Osteoblast (primary cell): ENCODE measurements at places on chromosomes 1 and 21. TPM values are rescaled to one million over a fixed set of nuclear protein-coding genes. Genes with fewer than 3 reads are reported as not detected.

- peaks cover 10% of the 10 kb centered on the region for H3K4me1 ChIP-seq
- H3K4me3 ChIP-seq, result no peak overlapping the region
- no peak for DNase-seq
- no peaks in the 10 kb centered on the region for H3K27me3 ChIP-seq
Measured at GRCh38 chr1:170619241-170620028, 44.5 kb upstream of the PRRX1 start.

DNA sequence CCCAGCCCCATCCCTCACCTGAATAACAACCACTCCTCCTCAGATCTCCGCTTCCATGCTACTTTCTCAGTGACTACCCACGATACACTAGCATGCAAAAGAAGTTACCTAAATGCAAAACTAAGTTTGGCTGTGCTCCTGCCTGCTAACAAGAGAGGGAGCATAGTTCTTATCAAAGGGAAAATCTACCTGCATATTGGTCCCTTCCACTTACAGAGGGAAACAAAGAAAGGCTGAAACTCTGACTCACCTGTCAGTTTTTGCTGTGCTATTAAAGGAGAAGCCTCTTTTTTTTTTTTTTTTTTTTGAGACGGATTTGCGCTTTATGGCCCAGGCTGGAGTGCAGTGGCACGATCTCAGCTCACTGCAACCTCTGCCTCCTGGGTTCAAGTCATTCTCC, 43.8 kb upstream of the RAVER2 start:
- DNase-seq, result no peak
- no peaks in the 10 kb centered on the region for H3K36me3 ChIP-seq
- no peak overlapping the region for H3K4me3 ChIP-seq
- no peak overlapping the region for H3K27ac ChIP-seq
- H3K4me1 ChIP-seq, result no peaks in the 10 kb centered on the region
- H3K27me3 ChIP-seq, result no peaks in the 10 kb centered on the region

GRCh38 chr1:172966844-172967540, 83.7 kb downstream of the TNFSF18 start:
- H3K27me3 ChIP-seq, result no peaks in the 10 kb centered on the region
- DNase-seq, result no peak
- no peak overlapping the region for H3K4me3 ChIP-seq

- no peak overlapping the region for H3K4me3 ChIP-seq
- H3K36me3 ChIP-seq, result no peaks in the 10 kb centered on the region
- no peak overlapping the region for H3K27ac ChIP-seq
Measured at GRCh38 chr1:162087111-162087510, 17.6 kb downstream of the NOS1AP start.

- H3K27ac ChIP-seq, result no peak overlapping the region
- H3K4me3 ChIP-seq, result no peak overlapping the region
- peaks cover 10% of the 10 kb centered on the region for H3K4me1 ChIP-seq
- H3K36me3 ChIP-seq, result no peaks in the 10 kb centered on the region
- DNase-seq, result no peak
Measured at GRCh38 chr1:224519874-224520273, 85.3 kb upstream of the WDR26 start.

- no peaks in the 10 kb centered on the region for H3K36me3 ChIP-seq
- H3K27ac ChIP-seq, result no peak overlapping the region
- H3K4me3 ChIP-seq, result no peak overlapping the region
- H3K27me3 ChIP-seq, result no peaks in the 10 kb centered on the region
- H3K4me1 ChIP-seq, result peaks cover 14% of the 10 kb centered on the region
Measured at GRCh38 chr1:40017951-40018575, 22.5 kb upstream of the CAP1 start.

- H3K4me3 ChIP-seq, result no peak overlapping the region
- no peaks in the 10 kb centered on the region for H3K36me3 ChIP-seq
- H3K27ac ChIP-seq, result no peak overlapping the region
Measured at GRCh38 chr1:9108056-9108665, 20.7 kb downstream of the GPR157 start.

DNA sequence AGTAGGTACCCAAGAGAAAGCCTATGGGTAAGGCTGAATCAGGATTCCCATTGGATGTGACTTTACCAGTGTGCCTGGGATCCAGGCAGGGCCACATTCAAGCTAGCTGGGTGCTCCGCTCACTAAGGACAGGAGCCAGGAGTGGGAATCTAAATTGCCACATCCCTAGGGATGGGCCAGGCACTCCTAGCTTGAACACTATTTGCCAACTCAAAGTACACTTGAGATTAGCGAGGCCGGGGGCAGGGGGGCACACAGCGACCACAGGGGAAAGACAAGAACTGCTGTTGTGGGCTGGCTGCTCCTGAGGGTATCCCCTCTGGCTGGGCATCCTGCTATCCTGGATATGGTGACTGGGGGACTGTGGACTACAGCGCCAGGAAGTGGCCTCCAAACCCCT, 4.3 kb downstream of the SLC45A3 start:
- peak; percentile 65 for DNase-seq
- no peaks in the 10 kb centered on the region for H3K36me3 ChIP-seq
- H3K4me3 ChIP-seq, result no peak overlapping the region

GRCh38 chr1:40978886-40979240, 633 bp upstream of the CTPS1 start:
- no peak for DNase-seq
- H3K36me3 ChIP-seq, result peaks cover 6% of the 10 kb centered on the region
- H3K4me1 ChIP-seq, result peaks cover 40% of the 10 kb centered on the region
- H3K4me3 ChIP-seq, result peak overlapping the region; percentile 80

DNA sequence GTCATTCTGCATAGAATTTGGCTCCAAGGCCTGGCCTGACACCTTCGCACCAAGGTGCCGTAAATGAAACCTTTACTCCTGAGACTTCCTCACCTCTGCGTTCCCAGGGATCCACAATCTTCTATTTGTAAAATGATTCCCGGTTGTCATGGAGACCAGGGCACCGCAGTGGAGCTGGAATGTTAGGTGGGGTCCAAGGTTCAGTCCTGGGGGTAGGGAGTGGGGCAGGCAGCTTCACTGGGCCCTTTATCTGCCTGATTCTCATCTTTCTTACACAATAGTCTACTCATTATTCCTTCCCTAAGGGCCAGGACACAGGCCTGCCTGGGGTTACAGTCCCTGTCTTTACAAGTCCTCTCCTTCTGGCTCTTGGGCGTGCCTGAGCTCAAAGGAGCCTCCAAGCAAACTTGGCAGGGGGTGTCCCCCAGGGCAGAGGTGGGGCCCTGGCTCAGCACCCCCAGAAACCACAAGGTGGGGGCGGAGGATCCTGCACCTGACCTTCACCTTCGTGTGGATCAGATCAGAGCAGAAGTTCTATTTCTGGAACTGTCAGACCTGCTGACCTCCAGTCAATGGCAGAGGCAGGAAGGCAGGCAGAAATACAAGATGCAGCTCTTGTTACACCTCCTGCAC, 51.1 kb downstream of the RIPK4 start:
- peaks cover 24% of the 10 kb centered on the region for H3K27me3 ChIP-seq
- H3K4me3 ChIP-seq, result no peak overlapping the region
- no peak overlapping the region for H3K27ac ChIP-seq
- no peaks in the 10 kb centered on the region for H3K36me3 ChIP-seq
- H3K4me1 ChIP-seq, result no peaks in the 10 kb centered on the region
- DNase-seq, result no peak

DNA sequence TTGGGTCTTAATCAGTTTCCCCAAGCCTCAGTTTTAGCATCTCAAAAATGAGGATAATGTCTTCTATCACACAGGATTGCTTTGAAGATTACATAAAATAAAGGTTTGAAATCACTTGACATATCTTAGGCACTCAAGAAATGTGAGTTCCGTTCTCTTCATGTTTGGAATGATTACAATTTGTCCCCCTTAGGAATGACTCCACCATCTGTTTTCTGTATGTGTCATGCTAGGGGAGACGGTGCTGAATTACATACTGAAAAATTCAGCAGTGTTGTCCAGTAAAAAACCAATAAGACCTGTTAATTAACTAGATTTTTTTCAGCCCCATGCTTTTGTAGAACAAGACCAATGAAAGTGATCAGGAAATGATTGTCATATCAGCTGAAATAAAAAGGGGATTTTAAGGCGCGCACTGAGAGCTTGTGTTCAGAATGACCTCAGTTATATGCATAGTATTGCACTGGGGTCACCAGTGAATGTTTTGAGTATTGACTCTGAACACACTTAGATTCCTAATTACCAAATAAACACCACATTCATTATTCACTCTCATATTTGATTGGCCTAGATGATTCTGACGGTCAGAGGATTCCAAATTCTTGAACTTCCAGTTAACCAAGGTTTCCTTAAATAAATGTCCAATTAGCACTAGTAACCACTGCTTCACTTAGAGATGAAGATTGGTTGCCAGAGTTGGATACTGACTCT, 114.5 kb upstream of the KCNK2 start:
- DNase-seq, result no peak
- H3K27ac ChIP-seq, result peak overlapping the region; percentile 29
- no peaks in the 10 kb centered on the region for H3K27me3 ChIP-seq
- H3K4me3 ChIP-seq, result no peak overlapping the region

- H3K36me3 ChIP-seq, result no peaks in the 10 kb centered on the region
- H3K4me3 ChIP-seq, result no peak overlapping the region
- peaks cover 20% of the 10 kb centered on the region for H3K4me1 ChIP-seq
- H3K27ac ChIP-seq, result no peak overlapping the region
- H3K27me3 ChIP-seq, result no peaks in the 10 kb centered on the region
Measured at GRCh38 chr1:100187912-100188311, 9.9 kb upstream of the LRRC39 start.

GRCh38 chr21:40587736-40588346, 259.1 kb downstream of the DSCAM start:
- H3K27me3 ChIP-seq, result no peaks in the 10 kb centered on the region
- no peaks in the 10 kb centered on the region for H3K36me3 ChIP-seq
- no peak overlapping the region for H3K4me3 ChIP-seq
- no peak overlapping the region for H3K27ac ChIP-seq

DNA sequence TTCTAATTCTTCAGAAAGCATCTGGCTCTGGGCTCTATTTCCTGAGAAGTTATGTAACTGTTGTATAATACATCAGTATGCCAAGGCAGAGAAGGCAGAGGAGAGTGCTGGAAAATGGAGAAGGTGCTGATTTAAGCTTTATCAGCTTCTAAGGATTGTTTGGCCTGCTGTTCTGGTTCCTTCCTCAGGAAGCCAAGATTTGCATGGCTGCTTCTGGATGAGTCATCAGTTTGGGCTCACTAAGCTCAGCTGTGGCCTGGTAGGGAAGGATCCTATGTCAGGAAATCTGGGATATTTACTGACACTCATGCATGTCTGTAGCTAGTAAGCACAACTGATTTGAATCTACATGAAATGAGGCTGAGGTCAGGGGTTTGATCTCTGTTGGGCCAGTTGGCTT, 73.2 kb upstream of the ADGRL4 start:
- no peak overlapping the region for H3K27ac ChIP-seq
- no peaks in the 10 kb centered on the region for H3K27me3 ChIP-seq
- peaks cover 8% of the 10 kb centered on the region for H3K4me1 ChIP-seq
- no peak overlapping the region for H3K4me3 ChIP-seq

- no peaks in the 10 kb centered on the region for H3K27me3 ChIP-seq
- no peak overlapping the region for H3K4me3 ChIP-seq
- H3K27ac ChIP-seq, result no peak overlapping the region
- no peak for DNase-seq
- no peaks in the 10 kb centered on the region for H3K36me3 ChIP-seq
- no peaks in the 10 kb centered on the region for H3K4me1 ChIP-seq
Measured at GRCh38 chr1:242225767-242226573, 227.1 kb upstream of the MAP1LC3C start.

- H3K36me3 ChIP-seq, result no peaks in the 10 kb centered on the region
- H3K27me3 ChIP-seq, result no peaks in the 10 kb centered on the region
- no peaks in the 10 kb centered on the region for H3K4me1 ChIP-seq
- no peak for DNase-seq
- H3K4me3 ChIP-seq, result no peak overlapping the region
Measured at GRCh38 chr1:71157151-71157550, 76.3 kb upstream of the ZRANB2 start.

- peak; percentile 93 for DNase-seq
- H3K4me3 ChIP-seq, result peak overlapping the region; percentile 86
- peak overlapping the region; percentile 65 for H3K27ac ChIP-seq
- H3K36me3 ChIP-seq, result peaks cover 28% of the 10 kb centered on the region
- H3K4me1 ChIP-seq, result peaks cover 21% of the 10 kb centered on the region
Measured at GRCh38 chr1:11059155-11059967, 457 bp downstream of the SRM start.

DNA sequence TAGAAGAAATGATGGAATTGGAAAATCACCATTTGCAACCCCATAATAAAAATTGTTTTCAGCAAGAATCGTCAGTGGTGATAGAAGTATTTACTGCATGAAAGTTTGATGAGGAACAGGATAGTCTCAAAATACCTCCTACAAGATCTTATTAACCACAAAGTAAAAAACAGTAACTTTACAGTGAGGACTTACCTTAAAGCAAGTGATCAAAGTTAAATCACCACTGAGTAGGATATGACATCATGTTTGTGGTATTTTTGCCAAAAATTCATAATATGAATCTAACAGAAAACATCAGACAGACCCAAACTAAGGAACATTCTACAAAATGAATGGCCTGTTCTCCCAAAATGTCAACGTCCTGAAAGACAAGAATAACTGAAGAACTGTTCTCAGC, 19.9 kb downstream of the ALDH9A1 start:
- peaks cover 56% of the 10 kb centered on the region for H3K36me3 ChIP-seq
- H3K4me3 ChIP-seq, result no peak overlapping the region
- no peaks in the 10 kb centered on the region for H3K4me1 ChIP-seq
- DNase-seq, result no peak
- no peak overlapping the region for H3K27ac ChIP-seq
- no peaks in the 10 kb centered on the region for H3K27me3 ChIP-seq

GRCh38 chr1:40818264-40818961, 34.8 kb downstream of the KCNQ4 start:
- peaks cover 16% of the 10 kb centered on the region for H3K27me3 ChIP-seq
- DNase-seq, result peak; percentile 88
- H3K4me1 ChIP-seq, result no peaks in the 10 kb centered on the region
- H3K4me3 ChIP-seq, result peak overlapping the region; percentile 65
- H3K27ac ChIP-seq, result no peak overlapping the region

DNA sequence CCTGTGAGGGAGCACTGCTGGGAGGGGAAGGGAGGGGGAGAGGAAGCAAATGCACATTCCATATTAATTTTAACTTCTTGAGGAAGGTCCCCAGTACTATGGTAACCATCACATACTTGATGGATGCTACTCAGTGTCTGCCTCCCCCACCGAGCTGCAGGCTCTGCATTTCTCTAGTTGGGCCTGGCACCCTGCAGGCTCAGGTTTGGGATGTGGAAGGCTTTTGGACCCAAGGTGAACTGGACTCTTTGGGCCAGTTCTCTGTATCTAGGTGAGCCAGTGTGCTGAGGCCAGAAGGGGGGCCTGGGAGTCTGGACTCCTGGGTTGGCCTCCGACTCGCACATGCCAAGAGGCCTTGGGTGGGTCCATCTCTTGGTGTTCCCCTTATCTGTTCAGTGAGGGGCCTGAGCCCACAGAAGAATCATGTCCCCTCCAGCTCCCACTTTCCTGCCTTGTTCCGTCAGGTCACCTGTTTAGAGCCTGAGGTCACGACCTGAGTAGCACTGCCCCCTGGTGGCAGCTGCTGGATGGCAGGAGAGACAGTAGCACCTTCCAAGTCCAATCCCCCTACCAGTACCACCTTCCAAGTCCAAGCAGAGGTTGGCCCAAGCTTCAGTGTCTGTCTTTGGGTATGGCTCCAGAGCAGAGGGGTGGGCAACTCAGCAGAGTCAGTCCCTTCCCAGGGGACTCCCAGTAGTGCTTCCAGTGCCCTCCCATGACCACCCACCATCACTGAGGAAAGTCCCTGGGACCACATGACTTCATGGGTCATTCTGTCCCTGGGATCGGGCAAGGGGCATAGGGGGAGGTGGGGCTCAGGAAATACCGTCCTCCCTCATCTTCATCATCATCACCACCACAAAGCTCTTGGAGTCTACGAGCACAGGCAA, 241.8 kb downstream of the TRABD2B start:
- no peak overlapping the region for H3K27ac ChIP-seq
- no peak overlapping the region for H3K4me3 ChIP-seq
- no peak for DNase-seq
- H3K4me1 ChIP-seq, result no peaks in the 10 kb centered on the region

CCDC17 gene
- 0.72 and 1.5 TPM in 2 replicates for total RNA-seq

UBAP2L gene
- total RNA-seq, result 88.3 and 98.1 TPM in 2 replicates

RHD gene
- total RNA-seq, result not detected in 2 replicates
